ENCODE measurements at places on chromosomes 16 and 17.

DNA sequence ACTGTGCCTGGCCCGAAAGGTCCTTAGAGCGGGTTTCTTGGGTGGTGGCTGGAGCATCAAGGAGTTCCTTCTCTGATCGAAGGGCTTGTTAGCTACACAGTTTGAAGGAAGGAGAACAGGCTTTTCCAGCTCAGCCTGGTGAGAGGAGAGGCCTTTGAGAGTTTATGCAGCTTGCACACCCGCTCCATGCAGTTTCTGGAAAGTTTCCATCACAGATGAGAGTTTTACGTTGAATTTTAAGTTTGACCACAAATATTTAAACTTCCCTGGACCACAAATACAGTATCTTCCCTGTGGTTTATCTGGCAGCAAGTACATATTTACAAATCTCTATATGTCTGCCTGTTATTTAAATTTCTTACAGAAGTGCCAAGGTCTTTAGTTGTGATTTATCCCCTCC lies 56.8 kb downstream of the HIC1 start:
- no peak for DNase-seq

- DNase-seq = peak; percentile 8
Observed at GRCh38 chr17:76092526-76093413, 10.8 kb downstream of the EXOC7 start.

GRCh38 chr17:49407981-49408501 lies 6.6 kb downstream of the PHB1 start:
- DNase-seq = peak; percentile 63

GRCh38 chr16:81905277-81905676 lies 106.0 kb downstream of the SDR42E1 start:
- no peak for DNase-seq

- no peak for DNase-seq
Observed at GRCh38 chr17:54795046-54795445, 105.6 kb upstream of the TOM1L1 start.

GRCh38 chr17:42937712-42938596 lies 26.3 kb downstream of the AARSD1 start:
- DNase-seq = peak; percentile 43

DNA sequence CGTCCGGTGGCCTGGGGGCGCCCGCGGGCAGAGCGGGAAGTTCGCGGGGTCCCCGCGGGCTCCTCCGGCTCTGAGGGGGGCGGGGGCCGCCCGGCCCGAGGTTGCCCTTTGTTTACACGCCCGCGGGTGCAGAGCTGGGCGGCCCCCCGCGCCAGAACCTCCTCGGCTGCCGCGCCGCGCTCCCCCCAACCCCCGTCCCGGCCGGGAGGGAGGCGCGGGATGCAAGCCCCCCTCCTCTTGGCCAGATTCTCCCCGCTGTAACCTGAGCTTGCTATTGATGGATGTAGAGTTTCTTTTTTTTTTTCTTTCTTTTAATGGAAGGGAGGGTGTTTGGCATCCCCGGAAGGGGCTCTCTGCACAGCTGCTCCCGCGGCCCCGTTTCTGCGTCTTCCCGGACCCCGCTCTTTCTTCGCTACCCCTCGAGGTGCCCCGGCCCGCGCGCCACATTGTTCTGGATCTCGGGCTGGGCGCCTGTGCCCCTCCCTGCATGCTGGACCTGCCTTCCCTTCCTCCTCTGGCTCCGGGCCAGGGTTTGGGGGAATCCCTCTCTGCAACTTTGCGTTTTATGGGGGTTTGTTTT lies 646 bp downstream of the CBX2 start:
- DNase-seq = no peak

GRCh38 chr16:27529962-27530361 lies 19.8 kb downstream of the GTF3C1 start:
- no peak for DNase-seq

- no peak for DNase-seq
Observed at GRCh38 chr17:69818467-69818866, 256.6 kb upstream of the KCNJ16 start.

DNA sequence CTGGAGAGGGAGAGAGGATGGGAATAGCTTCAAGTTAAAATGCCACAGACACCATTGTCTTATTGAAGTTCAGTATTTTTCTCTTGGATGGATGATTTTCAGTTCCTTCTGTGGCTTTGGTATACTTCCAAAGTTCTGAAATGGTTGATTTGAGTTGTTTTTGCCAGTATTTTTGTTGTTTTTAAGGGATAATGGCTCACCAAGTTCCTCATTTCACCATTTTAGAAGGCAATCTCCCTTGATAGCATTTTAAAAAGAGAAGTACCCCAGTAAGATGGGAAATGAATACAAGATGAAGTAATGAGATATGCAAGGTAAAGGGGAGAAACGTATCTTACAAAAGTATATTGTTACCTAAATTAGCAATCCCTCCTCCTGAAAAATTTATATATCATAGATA lies 18.5 kb upstream of the SPDYE4 start:
- DNase-seq = no peak

DNA sequence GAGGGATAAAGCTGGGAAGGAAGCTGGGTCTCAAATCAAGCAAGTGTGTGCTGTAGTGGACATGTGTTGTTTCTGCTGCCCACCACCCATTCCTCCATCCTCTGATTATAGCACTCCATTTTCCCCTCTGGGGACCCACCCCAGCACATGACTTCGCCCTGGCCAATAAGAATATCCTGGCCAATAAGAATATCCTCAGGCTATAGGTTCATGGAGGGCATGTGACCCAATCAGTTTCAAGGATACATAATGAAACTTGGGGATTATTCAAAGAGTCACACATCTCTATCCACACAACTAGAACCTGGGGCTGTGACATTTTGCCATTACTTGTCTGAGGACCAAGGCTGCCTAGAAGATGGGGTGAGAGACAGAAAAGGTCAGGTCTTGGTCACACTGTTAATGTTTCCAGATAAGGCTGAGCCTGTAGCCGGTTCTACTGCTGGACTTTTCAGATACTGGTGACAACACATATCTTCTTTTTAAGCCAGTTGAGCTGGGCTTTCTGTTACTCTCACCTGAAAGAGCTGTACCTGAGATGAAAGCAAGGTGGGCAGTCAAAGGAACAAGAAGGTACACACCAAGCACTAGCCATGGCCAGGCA lies 33.7 kb downstream of the MYO18A start:
- no peak for DNase-seq
